Activated T-helper 17 cell treated with anti-CD3 and anti-CD28 coated beads, Interleukin-2, amount 50 U/mL, for 72 hours (primary cell): ENCODE measurements at places on chromosomes 12 and 14.

DNA sequence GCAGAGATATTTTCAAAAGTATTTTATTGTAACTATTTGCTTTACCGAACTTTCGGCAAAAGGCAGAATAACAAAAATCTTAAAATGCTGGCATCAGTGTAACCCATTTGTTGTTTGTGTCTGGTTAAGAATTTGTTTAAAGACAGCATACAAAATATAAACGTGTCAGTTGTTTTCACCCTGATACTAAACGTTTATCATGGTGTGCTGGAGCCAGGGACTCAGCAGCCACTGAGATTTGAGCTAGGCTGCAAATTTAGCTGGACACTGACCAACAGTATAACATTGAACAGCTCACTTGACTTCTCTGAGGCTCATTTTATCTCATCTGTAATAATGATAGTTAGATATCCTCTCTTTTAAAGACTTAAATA lies 183.7 kb downstream of the TMTC3 start:
- ATAC-seq, result no peak

- ATAC-seq, result no peak
Observed at GRCh38 chr12:127963933-127964332, 303.0 kb upstream of the TMEM132C start.

GRCh38 chr12:31560516-31560915 lies 30.4 kb downstream of the DENND5B start:
- ATAC-seq, result no peak

- no peak for ATAC-seq
Observed at GRCh38 chr14:72063761-72064282, 131.6 kb downstream of the RGS6 start.

- peak; percentile 79 for ATAC-seq
Observed at GRCh38 chr12:49671031-49671765, 36.0 kb downstream of the FMNL3 start.
